ENCODE measurements at places on chromosomes 16 and 17. TPM values are rescaled to one million over a fixed set of nuclear protein-coding genes. Genes with fewer than 3 reads are reported as not detected.

STX1B gene
- 0.48 TPM for total RNA-seq

DNA sequence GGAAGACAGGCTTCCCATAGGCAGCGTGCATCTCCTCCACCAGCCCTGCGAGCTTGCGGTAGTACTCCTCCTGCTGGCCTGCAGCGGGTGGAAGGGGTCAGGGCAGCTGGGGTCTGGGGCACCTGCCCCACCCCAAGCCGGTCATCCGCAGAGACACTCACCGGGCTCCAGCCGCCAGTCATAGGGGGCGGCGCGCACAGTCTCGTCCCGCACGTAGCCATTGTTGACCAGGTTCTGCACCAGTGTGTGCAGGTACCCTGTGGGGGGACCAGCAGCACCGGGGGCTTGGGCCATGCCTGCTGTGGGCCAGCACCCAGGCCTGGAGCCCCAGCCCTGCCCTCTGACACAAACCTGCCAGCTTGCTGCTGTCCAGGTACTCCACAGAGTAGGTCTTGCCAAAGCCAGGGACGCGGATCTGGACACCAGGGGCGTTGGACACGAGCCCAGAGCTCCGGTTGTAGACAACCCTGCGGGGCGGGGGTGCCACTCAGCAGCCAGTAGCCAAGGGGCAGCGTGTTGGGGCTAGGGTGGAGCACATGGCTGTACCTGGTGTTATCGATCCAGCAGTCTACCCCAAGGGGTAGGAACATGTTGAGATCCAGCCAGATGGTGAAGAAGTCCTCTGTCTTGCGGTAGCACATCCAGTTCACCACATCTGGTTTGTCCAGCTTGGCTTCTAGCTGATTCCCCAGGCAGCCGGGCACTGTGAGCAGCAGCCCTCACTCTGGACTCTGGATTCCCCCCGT is 1.2 kb downstream of the LCAT start:
- peak; percentile 71 for DNase-seq

- no peak for DNase-seq
Measured at GRCh38 chr17:59074494-59074893, 32.2 kb downstream of the TRIM37 start.

GRCh38 chr17:22512506-22512905 is 820.2 kb downstream of the KCNJ18 start:
- no peak for DNase-seq

- DNase-seq, result peak; percentile 81
Measured at GRCh38 chr17:40072040-40072734, 9.4 kb downstream of the THRA start.

All from Right ventricle myocardium superior (tissue), 1 donor.